ENCODE measurements at places on chromosomes 2 and 18.

DNA sequence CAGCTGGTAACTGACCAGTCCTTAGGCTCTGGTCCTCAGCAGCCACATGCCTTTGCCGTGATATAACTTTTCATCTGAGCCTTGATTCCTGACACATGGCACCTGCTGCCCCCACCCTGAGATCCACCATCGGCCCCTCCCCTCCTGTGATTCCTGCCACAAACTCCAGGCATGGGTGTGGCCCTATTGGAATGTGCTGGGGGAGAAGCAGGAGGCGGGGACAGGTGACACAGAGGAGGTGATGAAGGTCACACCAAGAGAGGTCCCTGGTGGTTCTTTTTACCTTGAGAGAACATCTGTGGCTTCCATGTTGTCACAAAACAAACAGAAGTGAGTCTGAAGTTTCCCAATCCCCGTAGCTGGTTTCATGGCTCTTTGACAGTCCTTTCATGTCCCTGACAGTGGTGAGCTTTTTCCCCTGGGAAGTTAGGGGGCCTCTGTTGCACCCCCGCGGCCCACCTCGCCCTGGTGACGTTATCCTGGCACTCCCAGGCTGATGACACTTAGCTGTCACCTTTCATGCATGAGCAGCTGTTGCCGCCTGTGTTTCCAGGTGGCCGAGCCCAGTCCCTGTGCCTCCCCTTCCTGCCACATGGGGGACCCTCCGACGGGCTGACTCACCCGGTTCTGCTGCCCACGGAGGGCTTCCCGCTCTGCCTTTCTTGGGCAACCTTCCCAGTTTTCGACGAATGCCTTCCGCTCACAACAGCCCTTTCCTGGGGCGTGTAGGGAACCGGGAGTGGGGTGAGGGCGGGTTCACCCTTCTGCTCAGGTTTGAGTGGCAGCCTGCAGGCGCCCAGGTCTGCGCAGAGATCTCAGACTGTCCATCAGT, 66.3 kb upstream of the GLI2 start:
- DNase-seq = no peak

- no peak for DNase-seq
These were observed 45.6 kb downstream of the APLF start for GRCh38 chr2:68512966-68513365.

GRCh38 chr2:43097644-43098408, 128.6 kb downstream of the ZFP36L2 start:
- no peak for DNase-seq

DNA sequence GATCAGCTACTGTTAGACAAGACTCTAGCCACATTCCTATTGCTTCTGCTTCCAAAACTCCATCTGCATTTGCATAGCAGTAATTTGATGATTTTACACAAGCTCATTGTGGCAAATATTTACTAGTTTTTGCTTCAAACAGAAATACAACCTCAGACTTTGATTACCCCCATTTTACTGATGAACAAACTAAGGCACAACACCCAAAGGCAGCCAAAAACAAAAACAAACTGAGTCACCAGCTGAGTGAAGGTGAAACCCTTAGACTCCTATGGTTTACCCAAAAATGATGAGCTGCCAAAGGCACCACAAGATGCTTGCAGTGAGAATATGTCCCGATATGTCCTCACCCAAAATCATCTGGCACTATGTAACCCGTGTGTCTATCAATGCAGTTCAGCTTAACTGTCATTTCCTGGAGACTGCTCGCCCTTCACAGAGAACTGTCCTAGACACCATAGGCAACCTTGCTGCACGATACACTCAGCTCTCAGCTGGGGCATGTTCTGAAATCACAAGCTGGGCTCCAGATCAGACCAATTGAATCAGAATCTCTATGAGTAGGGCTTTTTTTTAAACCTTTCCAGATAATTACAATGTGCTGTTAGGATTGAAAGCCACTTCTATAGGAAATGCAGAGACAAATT, 4.1 kb upstream of the EVA1A start:
- DNase-seq = no peak

GRCh38 chr2:55879976-55880375, 43.6 kb downstream of the EFEMP1 start:
- no peak for DNase-seq

- no peak for DNase-seq
These were observed 17.7 kb downstream of the RIOK3 start for GRCh38 chr18:23470620-23471387.
